ENCODE measurements at places on chromosomes 12 and 14.

DNA sequence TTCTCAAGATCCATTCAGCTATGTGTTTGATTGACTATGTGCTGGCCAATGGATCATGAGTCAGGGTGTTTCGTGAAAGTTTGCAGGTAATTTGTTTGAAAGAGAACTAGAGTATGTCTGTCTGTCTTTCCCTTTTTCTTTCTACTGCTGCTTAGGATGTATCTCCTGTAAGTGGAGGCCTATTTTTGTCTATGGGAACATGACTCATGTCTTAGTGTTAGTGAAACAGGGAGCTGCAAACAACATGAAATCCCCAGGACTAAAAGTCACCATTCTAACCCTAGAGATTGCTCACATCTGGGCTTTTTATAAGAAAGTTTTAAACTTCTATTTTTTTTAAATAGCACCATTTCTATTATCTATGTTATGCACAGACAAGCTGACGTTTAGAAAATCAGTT, 333.0 kb downstream of the CCER1 start:
- DNase-seq = no peak

- no peak for DNase-seq
These were observed 174.1 kb upstream of the RTL1 start for GRCh38 chr14:101077481-101078074.

DNA sequence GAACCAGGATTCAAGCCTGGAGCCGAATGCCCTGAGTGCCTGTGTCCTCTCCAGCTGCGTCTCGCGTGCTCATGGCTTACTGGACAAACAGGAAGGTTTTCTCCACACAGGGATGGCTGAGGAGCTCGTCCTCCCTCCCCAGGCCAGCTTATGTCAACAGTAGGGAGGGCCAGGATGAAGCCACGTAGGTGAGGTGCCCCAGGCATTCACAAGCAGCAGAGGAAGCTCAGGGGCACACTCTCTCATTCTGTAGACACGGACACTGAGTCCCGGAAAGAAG, 49.3 kb downstream of the TRPV4 start:
- no peak for DNase-seq

- no peak for DNase-seq
These were observed 24.9 kb downstream of the PUS7L start for GRCh38 chr12:43733687-43734086.

DNA sequence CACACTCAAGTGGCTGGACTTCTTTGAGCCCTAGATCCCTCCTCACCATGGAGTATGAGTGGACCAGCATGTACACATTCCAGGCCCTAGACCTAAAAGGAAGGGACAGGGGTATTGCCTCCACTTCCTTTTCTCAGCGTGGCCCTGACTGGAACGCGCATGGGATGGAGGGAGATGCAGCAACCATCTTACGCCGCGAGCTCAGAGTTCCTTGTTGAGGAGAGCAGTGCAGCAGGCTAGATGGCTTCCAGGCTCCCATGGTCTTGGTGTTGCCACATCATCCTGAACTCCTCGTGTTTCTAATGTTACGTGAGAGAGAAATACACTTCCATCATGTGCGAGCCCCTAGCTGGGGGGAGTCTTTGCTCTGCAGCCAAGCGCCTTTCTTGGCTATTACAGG, 61.8 kb upstream of the DIO3 start:
- DNase-seq = no peak

- peak; percentile 30 for DNase-seq
These were observed 253.7 kb downstream of the DUSP6 start for GRCh38 chr12:89098441-89099112.

DNA sequence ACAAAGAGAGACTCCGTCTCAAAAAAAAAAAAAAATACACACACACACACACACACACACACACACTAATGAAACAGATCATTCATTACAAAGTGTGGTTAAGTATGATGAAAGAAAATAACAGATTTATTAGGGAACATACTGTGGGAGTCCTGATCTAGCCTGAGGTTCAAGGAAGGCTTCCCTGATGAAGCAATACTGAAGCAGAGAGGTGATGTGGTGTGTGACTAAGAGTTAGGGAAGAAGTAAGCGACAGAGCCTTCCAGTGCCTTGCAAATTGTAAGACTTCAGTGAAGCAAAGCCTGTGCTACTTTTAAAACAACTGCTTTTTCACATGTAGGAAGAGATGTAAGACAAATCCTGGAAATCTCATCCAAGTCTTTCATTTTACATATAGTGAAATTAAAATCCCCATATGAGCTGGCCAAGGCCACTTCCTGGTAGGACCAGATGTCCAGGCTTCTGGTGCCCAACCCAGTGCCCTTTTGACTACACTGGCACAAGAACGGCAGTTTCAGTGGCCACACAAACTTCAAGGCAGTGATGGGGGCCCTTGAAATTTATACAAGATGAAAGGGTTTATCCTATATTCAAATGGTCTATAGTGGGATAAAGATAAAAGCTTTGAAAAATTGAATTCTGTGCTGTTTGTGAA, 86.2 kb downstream of the STON2 start:
- DNase-seq = no peak

- no peak for DNase-seq
These were observed 513 bp downstream of the CCNK start for GRCh38 chr14:99481745-99482099.

GRCh38 chr14:82003426-82003825, 469.8 kb upstream of the SEL1L start:
- DNase-seq = no peak

- no peak for DNase-seq
These were observed 280.1 kb downstream of the CPNE8 start for GRCh38 chr12:38625306-38625705.

DNA sequence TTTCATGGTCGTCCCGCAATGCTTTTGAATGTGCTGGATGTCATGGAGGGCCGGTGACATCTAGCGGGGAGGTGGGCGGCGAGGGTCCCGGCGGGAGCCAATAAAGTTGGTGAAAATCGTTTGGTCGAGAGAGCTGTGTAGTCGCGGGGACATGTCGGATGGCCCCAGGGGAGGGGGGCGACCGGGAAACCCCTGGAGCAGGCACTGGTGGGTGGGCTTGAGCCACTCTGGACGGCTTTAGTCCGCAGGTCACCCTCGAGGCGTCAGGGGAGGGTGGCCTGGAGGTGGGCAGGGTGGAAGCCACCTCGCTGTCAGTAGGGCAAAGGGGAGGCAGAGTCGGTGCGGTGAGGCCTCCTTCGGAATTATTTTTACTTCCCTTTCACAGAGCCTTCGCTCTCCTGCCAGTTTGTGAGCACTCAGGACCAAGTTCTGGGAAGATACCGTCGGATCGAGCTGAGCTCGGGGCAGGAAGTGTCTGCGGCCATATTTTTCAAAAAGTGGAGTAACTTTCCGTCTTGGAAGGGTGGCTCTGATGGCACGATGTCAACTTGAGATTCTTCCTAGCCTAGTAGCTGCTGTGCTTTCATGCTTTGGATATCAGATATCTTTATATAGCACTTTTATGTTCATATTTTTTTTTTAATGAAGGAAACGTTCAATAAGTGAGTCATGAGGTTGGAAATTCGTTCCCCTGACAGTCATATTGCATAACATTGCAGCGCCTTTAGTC, 28.2 kb downstream of the WBP11 start:
- peak; percentile 31 for DNase-seq

- DNase-seq = no peak
These were observed 7.8 kb downstream of the PRPF39 start for GRCh38 chr14:45091710-45092109.

DNA sequence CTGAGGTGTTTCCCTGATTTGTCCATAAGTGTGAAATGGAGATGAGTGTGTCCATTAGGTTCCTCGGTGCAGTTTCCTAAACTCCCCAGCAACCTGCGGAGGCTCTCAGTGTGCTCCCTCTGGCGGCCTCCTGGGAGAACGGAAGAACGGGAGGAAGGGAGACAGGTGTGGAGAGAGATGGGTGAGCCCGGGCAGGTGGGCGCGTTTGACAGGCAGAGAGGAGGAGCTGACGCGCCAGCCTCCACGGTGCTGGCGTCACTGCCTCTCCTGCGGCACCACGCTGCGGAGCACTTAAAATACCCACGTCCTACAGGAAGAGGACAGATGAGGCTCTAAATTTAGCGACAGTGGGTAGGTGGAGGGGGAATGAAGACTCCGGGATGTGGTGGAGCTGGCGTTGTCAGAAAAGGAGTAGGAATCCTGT, 26.8 kb upstream of the PEX5 start:
- DNase-seq = no peak

GRCh38 chr14:58265401-58265800, 20.8 kb downstream of the PSMA3 start:
- DNase-seq = no peak

GRCh38 chr14:50353126-50353525, 41.0 kb downstream of the DMAC2L start:
- no peak for DNase-seq

- no peak for DNase-seq
These were observed 261.0 kb downstream of the DACT1 start for GRCh38 chr14:58898655-58899316.

DNA sequence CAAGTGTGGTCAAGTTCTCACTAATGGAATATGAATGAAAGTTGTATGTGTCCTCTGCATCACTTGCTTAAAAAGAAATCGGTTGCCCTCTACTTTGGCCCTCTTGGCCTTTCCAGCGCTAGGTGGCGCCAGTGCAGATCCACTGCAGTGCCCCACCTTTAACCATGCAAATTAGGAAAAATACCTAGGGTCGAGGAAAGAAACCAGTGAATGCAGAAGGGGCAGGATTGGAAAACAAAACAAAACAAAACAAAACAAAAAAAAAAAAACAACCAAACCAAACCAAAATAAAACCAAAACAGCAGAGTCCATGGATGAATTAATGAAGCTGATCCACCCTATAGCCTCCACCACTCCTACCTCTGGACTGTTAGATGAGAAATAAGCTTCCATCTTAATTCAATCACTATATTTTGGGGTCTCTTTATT, 12.9 kb upstream of the NEMF start:
- DNase-seq = peak; percentile 80

- no peak for DNase-seq
These were observed 14.2 kb downstream of the GLT1D1 start for GRCh38 chr12:128867466-128867865.

DNA sequence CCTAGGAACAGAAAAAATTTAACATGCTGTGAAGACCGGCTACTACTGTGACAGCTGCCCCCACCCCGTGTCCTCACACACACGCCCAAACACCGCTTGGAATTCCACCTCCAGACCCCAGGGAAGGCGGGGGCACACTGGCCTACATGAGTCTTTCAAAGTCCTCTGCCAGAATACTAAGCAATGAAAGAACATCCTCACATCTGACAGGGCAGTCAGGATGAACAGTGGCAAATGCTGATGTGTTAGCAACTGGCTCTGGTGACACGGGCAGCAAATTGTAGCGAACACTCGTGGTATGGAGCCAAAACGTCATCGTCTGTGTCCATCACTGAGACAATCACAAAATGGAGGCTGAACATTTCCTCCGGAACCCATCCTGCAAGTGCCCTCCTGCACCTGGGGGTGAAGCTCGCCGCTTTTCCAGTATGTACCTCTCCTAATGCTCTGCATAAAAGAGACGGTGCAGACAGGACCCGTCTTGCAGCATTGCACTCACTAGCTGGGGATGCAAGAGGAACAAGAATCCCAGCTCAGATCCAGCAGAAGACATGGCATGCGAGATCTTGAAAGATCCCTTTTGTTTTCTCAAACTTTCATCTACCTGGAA, 94.8 kb downstream of the BCL11B start:
- DNase-seq = no peak

DNA sequence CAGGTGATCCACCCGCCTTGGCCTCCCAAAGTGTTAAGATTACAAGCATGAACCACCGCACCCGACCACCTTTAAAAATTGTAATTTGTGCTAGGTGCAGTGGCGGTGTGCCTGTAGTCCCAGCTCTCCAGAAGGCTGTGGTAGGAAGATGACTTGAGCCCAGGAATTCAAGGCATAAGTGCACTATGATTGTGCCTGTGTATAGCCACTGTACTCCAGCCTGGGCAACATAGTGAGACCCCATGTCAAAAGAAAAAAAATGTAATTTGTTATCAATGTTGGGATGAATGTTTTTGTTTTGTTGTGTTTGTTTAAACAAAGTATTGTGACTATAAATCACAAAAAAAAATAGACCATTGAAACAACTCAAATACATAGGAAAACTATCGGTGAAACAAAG, 43.1 kb upstream of the NAP1L1 start:
- DNase-seq = no peak

DNA sequence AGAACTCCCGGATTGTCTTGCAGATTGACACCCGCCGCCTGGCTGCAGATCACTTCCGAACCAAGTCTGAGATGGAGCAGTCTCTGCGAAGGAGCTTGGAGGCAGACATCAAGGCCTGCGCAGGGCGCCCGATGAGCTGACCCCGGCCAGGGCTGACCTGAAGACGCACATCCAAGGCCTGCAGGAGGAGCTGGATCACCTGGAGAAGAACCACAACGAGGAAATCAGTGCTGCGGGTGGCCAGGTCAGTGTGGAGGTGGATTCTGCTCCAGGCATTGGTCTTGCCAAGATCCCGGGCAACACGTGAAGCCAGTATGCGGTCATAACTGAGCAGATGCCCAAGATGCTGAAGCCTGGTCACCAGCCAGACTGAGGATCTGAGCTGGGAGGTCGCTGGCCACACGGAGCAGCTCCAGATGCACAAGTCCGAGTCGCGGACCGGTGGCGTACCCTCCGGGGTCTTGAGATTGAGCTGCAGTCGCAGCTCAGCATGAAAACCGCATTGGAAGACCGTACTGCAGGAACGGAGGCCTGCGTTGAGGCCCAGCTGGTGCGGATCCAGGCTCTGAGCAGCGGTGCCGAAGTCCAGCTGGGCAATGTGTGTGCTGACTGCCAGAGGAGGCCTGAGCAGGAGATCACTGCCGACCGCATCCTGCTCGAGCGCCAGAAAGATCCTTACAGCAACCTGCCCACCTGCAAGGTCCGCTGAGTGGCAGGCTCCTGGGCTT, 12.4 kb upstream of the A2M start:
- no peak for DNase-seq

- no peak for DNase-seq
These were observed 484.0 kb downstream of the ETNK1 start for GRCh38 chr12:23108957-23109356.

DNA sequence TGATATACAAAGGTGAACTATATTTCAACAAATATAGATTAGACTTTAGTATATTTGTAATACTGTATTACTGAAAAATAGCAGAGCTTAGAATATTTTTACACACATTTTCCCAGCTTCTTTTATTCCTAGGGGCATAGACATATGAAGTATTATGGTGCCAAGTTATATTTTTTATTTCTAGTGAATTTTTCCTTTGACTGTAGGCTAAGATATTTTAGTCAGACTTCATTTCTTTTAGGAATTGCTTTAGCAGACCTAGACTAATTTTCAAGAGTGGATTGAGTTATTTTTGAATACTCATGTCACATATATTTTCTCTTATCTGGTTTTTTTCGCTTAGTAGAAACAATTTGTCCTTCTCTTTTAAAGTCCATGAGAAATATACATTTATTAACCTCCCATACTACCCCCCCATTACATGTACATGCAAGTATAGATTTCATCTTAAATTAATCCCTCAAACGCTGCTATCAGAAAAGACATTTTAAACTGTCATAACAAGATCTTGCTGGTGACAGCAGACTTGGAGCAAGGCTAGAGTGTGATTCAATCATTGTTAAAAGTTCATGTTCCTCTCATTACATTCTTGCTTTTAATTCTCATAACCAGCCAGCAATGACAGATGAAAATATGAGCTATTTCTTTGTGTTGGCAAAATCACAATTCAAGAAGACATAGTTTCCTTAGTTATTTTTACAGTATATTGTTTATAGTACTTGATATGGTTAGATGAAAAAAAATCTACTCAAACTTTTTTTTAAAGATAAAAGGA, 456.1 kb downstream of the AEBP2 start:
- DNase-seq = no peak
